ENCODE measurements at places on chromosomes 7 and 10. TPM values are rescaled to one million over a fixed set of nuclear protein-coding genes. Genes with fewer than 3 reads are reported as not detected.

GRCh38 chr7:107147464-107148393, 21.1 kb upstream of the HBP1 start:
- no peak for DNase-seq

GFRA1 gene
- 65.8 TPM for total RNA-seq

SH2D4B gene
- 0.18 TPM for total RNA-seq

GRCh38 chr10:16989826-16990293, 139.8 kb downstream of the CUBN start:
- DNase-seq: no peak

CCL24 gene
- 0.67 TPM for total RNA-seq

DNA sequence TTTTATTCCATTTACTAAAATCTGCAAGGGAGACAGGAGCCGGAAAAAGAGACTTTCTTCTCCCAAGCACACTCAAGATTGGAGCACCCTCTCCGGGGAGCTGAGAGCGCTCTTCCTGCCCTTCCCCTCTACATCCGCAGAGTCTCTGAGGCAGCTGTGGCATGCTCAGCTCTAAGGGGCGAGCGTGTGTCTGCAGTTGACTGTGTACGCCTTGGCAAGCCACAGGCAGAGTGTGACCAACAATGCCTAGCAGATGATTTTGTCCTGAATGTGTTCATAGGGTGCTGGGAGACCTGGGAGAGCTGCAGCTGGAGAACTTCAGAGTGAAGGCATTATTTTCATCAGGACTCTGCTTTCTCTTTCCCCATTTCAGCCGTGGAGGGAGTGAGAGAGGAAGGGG, 20.7 kb downstream of the MTURN start:
- DNase-seq: no peak

GRCh38 chr10:3429676-3430075, 257.1 kb upstream of the PITRM1 start:
- DNase-seq: no peak

Data from sciatic nerve (tissue), 2 donors.